Astrocyte (in vitro differentiated cells and primary cell): ENCODE measurements at places on chromosomes 3 and 15. TPM values are rescaled to one million over a fixed set of nuclear protein-coding genes. Genes with fewer than 3 reads are reported as not detected.

Gene EBLN2
- total RNA-seq, result 3.1 TPM in 2 replicates

Gene GCNT3
- 1.3 and 1.8 TPM in 2 replicates for total RNA-seq

Gene LIPC
- not detected in 2 replicates for total RNA-seq

DNA sequence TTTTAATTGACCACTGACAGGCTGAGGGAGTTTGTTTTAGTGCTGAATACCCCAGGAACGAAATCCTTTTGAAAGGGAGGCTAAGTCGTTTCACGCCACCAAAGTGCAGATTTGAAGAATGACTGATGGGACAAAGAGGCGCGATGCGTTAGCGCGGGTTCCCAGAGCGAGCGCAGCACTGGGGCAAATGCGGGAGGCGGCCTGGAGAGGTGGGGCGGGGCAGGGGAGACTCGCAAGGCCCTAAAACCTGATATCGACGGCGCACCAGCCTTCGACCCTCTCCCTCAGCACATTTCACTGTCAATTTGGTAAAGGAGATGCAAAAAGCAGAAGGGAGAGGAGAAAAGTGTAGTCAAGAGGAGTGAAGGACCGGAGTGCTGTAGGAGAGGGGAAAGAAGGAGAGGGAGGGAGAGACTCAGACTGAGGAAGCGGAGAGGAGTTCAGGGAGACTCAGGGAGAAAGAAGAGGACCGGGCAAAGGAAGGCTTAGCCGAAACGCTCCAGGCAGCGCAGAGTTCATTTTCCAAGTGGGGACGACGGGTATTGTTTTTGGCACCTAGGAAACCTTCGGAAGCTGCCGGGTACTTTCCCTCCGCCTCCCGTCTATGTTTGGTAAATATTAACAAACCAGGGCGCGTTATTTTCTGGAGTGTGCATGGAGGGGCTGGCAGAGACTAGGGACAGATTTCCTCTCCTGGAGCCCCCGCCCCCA lies 3.8 kb upstream of the FOXB1 start:
- peaks cover 97% of the 10 kb centered on the region for H3K27me3 ChIP-seq
- H3K4me1 ChIP-seq, result peaks cover 14% of the 10 kb centered on the region
- H3K27ac ChIP-seq, result no peak overlapping the region
- H3K36me3 ChIP-seq, result no peaks in the 10 kb centered on the region
- H3K4me3 ChIP-seq, result no peak overlapping the region

GRCh38 chr3:34174740-34175139 lies 376.3 kb downstream of the PDCD6IP start:
- H3K4me3 ChIP-seq, result no peak overlapping the region
- no peaks in the 10 kb centered on the region for H3K27me3 ChIP-seq
- no peak for DNase-seq
- no peak overlapping the region for H3K27ac ChIP-seq
- no peaks in the 10 kb centered on the region for H3K36me3 ChIP-seq

DNA sequence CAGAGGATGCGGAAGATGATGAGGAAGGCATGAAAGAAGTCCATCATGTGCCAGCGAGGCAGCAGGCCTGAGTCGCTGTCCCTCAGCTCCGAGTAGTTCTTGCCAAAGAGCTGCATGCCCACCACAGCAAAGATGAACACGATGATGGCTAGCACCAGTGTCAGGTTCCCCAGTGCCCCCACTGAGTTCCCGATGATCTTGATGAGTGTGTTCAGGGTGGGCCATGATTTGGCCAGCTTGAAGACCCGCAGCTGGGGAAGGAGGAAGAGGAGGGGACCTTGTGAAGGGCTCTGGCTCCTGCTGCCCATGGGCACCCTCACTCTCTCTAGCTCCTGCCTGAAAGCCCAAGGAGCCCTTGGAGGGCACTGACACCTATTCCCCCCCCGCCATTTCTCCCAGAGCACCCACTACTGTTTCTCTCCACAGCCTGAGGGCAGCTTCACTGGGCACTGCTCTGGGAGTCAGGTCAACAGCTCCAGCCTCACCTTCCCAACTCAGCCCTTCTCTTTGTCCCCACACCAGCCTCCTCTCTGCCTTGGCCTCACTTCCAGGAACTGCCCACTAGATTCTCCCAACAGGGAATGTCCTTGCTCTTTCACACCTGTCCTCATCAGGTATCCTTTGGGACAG lies 63.6 kb downstream of the SCN5A start:
- no peaks in the 10 kb centered on the region for H3K36me3 ChIP-seq
- no peak overlapping the region for H3K27ac ChIP-seq
- no peaks in the 10 kb centered on the region for H3K27me3 ChIP-seq
- no peaks in the 10 kb centered on the region for H3K4me1 ChIP-seq

Gene UNC13C
- 0.18 and 0.50 TPM in 2 replicates for total RNA-seq
